ENCODE measurements at places on chromosomes 13 and 19. TPM values are rescaled to one million over a fixed set of nuclear protein-coding genes. Genes with fewer than 3 reads are reported as not detected.

Gene ATP8B3
- 1.3 TPM for total RNA-seq

Gene COMP
- 0.09 TPM for total RNA-seq

Gene IZUMO4
- 5.1 TPM for total RNA-seq

DNA sequence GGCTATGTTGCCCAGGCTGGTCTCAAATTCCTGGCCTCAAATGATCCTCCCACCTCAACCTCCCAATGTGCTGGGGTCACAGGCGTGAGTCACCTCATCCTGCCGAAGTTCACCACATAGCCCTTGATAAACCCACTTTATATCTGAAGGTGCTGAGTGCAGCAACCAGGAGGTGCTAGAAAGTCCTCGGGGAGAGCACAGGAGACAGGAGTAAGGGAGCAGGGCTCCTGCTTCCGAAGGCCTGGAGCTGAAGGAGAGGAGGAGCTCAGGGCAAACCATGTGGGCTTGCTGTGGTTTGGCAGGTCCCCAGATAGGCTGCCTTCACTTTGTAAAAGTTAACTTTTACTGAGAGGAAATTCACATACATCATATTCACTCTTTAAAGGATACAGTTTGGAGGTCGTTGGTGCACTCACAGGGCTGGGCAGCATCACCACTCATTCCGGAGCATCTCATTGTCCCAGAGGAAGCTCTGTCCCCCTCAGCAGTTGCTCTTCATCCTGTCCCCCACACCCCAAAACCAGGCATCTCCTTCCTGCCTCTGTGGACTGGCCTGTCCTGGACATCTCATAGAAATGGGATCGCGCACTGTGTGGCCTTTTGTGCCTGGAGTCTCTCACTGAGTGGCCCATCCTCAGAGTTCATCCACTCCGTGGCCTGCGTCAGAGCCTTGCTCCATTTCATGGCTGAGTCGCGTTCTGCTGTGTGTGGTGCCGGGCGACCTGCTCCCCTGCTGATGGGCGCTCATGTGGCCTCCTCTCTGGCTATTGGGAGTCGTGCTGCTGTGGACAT lies 49.5 kb downstream of the KDM4B start:
- no peak for DNase-seq

Gene AZU1
- 6.1 TPM for total RNA-seq

DNA sequence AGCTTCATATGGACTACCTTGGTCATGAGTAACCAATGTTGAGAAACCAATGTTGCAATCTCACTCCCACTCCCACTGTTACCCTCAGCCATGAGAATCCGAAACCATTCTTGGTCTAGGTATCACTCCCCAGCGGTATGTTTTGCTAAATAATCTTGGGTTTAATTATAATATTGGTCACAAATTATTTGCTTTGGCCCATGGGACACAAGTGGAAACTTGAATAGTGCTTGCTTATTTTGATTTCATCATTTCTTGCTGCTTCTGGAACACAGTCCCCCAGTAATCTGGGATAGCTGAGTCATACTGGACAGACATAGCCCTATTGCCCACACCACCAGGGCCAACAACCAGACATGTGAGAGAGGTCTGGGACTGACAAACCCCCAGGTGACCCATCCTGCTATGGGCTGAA lies 171.6 kb upstream of the IPO5 start:
- no peak for DNase-seq

GRCh38 chr19:4575267-4576015 lies 16.0 kb upstream of the SEMA6B start:
- no peak for DNase-seq

GRCh38 chr13:19068691-19069090 lies 112.9 kb downstream of the TUBA3C start:
- no peak for DNase-seq

DNA sequence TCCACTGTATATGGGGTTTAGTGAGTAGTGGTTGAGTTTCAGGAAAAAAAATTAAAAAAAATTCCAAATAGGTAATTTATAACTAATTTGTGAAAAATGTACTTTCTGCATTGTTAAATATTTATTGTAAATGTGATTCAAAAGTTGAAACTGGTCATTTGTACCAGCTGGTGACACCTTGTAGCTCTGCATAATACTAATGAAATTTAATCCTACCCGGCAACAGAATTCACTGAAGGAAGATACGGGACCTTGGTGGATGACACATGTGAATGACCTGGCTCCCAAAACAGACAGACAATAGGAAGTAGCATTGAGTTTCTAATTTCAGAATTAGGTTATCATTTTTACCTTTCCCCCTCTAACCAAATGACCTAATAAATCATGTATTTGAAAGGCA lies 73.8 kb downstream of the SLITRK6 start:
- DNase-seq: no peak

Gene ZNF101
- 37.8 TPM for total RNA-seq

Gene TEX29
- total RNA-seq: 0.80 TPM
